ENCODE measurements at places on chromosomes 5 and 9.

GRCh38 chr9:20940447-20941173 is 90.8 kb downstream of the HACD4 start:
- DNase-seq = no peak

GRCh38 chr5:36982146-36982545 is 105.6 kb downstream of the NIPBL start:
- DNase-seq = no peak

- no peak for DNase-seq
These were observed 10.1 kb downstream of the ARL14EPL start for GRCh38 chr5:116042375-116042774.

- no peak for DNase-seq
These were observed 590.4 kb upstream of the SEMA6A start for GRCh38 chr5:117165068-117165467.

DNA sequence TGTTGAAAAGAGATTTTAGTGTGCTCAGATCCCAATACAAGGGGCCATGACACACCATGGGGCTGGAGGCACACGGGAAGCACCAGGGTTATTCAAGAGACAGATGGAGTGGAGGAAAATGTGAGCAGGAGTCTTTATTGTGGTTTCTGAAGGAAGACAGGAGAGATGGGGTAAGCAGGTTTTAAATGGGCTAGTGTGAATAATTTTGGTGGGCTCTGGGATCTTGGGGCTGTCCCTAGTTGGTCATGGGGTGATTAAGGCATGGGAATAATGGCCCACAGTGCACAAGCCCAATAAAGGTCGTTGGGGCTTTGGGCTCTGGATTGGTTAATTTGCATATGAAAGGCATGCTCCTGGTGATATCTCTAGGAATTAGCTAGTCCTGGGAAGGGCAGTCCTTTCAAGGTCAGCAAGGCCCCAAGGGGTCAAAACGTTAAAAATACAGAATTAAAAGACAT is 3.6 kb upstream of the SCGB3A2 start:
- no peak for DNase-seq

GRCh38 chr9:68779558-68780379 is 74.7 kb downstream of the PIP5K1B start:
- DNase-seq = peak; percentile 23

DNA sequence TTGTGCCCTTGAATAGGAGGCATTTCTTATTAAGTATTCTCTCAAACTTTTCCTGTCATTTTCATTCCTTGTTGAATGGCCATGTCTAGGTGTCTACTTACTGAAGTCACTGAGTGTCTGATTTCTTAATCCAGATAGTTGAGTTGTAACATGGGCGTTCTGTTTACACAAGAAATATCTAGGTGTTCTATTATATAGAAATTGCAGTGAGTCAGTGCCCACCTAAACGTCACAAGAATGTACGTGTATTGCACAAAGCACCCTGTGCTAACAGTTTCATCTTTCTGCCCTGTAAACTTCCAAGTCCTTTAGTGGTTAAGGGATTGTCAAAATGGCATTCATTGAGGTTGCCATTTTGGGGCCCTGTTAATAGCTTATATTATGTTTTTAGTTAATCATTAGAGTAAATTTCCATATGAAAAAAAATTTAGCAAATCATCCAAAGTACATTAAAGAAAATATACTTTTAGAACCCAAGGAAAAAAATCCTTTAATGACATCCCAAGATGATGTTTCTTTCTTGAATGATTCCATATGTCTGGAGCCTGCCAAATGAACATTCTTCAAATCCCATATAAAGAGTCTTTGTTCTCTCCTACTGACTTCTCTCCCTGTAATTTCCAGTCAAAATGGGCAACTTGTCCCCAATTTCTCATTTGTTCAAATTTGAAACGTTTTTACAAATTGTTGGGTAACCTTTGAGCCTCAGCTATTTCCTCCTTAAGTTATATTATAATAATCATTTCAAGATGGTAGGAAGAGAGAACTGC is 114.2 kb downstream of the GOLPH3 start:
- no peak for DNase-seq

GRCh38 chr5:96000308-96000707 is 38.7 kb upstream of the ELL2 start:
- DNase-seq = no peak

Measured in cortex of kidney (tissue), 1 donor.